ENCODE measurements at places on chromosomes 4 and X.

GRCh38 chrX:49784747-49785280 is 44.3 kb upstream of the PAGE4 start:
- no peak for DNase-seq

DNA sequence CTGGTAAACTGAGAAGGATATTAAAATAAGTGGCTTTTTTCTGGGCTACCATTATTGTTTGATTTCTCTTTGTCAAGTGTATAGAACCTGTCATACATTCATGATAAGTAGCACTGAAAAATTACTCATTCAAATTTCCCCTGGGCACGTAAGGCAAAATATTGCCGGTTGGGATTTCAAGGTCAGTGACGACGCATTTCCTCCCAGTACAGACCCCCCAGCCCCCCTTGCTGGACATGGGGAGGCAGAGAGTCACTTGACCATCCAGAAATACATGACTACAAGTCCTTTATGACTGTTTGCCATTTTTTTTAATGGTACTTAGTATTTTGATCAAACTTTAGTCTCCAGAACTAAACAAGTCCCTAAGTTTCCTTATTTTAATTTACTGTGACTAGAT is 6.8 kb upstream of the MND1 start:
- no peak for DNase-seq

DNA sequence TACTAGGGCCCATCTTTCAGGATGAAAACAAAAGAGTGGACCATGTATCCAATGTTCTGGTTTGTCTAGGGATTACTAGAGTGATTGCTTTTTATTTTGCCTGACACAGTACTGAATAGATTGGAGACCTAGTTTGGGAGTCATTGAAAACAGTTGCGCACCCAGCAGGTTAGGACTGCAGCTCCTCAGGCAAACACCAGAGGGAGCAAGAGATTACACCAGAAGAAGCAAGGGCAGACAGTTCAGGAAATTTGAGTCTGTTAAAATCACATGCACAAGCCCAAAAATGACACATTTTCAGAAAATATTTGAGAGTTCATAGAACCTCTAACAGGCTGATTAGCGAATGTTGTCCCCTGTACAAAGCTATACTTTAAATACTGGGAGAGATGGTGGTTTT is 55.6 kb downstream of the CYLC1 start:
- DNase-seq, result no peak

DNA sequence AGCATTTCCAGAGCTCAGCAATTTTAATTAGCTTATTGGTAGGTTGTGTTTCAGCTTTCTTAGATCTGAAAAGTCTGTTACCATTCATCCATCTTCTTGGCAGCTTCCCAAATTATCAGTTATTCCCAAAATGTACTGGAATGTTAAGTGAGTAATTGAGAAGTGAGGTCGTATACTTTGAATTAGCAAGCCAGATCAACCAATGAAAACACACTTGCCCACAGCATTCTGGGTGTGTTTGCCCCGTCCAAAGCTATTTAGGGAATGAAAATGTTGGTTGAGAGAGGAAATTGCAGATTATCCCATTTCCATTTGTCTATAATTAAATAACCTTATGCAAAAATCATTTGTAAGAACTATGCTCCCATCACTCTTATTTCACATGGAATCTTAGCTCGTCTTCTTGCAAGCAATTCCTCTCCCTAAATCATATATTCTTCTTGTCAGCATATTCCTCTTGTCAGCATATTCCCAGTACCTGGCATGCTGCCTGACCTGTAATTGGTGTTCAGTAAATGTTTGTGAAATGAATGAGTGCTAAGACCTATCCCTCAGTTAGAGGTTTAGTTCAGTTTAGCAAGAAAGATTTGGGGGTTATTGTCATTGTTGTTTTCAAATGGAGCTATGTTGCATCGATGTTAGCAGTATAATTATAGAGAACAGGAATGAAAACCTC is 23.3 kb upstream of the ANTXR2 start:
- no peak for DNase-seq

DNA sequence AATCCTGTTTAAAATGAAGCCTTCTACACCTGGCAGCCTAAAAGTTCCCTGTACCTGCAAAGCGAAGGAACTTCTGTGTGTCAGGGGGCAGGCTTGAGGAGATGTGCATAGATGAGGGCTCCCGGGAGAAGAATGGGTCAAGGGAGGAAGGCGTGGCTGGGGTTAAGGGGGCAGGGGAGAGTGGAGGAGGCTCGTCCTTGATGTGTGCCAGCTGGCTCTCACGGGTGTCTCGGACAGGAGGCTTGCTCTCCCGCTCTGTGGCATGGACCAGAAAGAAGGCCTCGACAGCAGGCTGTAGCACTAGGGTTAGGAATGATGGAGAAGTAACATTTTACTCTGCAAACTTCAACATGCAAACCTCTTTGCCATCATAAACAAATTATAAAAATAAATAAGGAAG is 104.6 kb upstream of the HSD17B10 start:
- no peak for DNase-seq

DNA sequence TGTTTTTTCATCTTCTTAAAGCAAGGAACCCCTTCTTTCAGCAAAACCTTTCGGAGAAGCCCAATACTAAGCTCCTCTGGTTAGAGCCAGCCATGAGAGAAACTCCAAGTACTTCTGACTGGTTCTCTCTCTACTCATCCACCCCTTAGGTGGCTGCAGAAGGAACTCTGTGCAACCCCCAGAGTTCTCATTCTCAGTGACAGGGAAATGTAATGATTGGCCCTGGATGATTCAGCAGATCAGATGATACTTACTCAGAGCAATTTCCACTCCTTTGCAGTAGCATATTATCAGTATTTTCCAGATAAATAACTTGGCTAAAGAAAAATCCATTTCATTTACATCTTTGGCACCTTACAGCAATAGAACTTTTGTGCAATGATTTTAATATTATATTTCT is 3.2 kb downstream of the SPP1 start:
- no peak for DNase-seq

GRCh38 chr4:160370046-160370445 is 1267.2 kb downstream of the RAPGEF2 start:
- DNase-seq, result no peak
